ENCODE measurements at places on chromosomes 3 and 15.

DNA sequence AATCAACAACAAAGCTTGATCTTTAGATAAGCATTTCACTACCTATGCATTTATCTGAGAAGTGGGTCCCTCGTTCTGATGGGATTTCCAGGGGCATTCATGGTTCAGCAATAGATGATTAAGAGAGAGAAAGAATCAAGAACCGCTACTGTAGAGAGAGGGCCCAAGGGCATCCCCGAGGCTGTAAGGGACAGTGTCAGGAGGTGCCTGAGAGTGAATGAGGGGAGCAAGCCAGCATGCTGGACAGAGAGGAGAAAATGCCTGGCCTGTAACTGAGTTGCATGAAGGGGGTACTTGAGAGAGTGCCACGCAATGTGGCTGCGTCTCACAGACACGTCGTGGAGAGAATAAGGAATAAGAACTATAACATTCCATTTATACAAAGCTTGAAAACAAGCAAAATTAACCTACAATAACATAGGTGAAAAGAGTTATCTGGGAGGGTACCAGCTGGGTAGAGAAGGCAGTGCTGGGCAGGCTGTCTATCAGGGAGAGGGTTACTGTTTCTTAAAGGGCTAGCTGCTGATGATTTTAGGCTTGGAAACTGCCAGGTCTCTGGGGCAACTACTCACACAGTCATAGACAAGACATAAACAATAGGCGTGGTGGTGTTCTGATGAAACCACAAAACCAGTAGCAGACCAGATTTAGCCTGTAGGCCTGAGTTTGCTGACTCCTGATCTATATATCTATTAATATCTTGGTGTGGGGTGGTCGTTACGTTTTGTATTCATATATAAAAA lies 374.6 kb upstream of the CFAP20DC start:
- DNase-seq, result no peak

DNA sequence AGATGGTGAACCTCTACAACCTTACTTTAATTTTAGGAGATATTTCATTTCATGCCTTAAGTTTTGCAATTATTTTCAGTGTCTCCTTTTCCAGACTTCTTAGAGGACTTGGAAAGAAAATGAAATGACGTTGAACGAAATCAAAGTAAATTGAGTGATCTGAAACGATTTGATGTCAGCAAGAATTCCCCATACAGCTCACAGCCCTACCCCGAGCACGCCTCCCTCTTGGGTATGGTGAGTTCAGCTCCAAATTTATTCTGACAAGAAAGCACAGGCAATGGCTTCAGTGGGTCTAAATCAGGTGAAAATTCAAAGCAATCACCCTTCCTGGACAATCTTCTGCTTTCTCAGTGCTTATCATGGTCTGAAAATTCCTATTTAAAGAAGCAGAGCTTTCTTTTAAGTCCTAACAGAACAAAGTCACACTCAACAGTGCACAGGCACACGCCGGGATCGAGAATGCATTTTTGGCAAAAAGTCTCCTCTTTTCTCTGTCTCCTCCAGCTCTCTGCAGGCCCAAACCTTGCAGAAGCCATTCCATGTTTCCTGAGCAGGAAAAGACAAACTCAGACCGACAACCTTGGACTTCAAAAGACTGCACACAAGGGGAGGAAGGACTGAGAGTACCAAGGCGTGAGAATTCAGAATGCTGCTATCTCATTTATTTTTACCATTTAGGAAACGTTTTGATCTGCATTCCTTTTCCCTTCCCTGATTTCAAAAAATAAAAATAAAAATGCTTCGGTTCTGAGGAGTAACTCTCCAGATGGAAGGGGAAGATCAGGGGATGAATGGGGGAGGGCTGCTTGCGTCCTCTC lies 72.0 kb downstream of the CCNL1 start:
- no peak for DNase-seq

DNA sequence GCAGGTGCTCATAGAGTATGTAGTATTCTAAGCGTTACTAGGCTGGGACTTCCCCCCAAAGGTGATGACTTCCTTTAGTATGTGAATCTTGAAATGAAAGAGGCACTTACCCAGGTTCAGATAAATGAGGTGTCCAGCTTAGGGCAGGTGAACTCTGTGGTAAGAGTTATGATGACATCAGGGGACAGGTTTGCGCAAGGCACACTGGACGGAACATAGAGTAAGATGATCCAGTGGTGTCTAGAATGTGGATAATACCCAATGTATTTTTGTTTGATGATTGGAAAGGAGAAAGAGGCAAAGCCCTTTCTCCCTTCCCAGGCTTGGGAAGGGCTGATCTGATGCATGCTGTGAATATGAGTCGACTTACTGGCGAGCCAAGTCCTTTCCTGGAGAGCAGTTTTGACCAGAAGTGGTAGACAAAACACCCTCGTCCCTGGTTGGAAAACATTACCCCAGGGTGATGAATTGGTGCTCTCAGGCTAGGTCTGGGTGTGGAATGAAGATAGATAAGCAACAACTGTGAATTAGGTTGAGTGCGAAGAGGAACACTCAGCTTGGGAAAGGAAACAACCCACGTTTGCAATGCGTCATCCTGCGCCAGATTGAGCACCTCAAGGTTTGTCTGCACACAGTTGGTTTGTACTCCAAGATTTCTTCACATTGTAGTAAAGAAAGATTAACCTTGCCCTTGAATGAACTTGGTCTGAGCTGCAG lies 124.2 kb downstream of the GHSR start:
- DNase-seq, result no peak

DNA sequence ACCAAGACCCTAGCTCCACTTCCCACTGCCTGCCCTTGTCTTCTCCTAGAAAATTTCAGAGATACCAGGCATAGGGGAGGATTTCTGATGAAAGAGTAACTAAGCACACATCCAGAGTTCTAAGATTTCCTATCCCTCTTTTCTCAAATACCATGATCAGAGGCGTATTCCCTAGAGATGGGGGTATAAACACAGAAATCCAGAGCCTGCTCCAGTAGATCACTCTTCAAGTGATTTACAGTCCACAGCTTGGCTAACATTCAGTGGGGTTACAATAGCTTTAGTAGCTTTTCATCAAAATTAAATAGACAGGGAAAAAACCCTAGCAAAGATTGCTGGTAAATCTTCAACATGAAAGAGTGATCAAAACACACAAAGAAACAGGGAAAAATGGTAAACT lies 800.7 kb upstream of the GRM7 start:
- no peak for DNase-seq

DNA sequence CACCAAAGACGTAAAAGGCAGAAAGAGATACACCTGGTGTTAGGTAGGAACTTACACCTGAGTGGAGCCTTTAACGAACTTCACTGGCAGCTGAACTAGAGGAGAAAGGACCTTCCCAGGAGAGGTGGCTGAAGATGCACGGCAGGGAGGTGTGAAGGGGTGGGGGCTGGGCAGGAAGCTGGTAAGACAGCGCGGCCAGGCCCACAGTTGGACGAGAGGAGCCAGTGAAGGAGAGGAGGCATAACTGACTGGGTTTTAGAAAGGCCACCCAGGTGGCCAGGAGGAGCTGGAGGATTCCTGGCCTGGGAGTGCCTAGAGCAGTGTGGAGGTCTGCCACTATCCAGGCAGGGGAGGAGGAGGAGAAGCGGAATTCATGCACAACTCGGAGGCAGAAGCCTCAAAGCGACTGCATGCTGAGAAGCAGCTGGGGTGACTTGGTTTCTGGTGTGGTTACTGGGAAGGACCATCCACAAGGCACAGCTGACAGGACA lies 51.9 kb downstream of the SLC41A3 start:
- no peak for DNase-seq

- no peak for DNase-seq
Observed at GRCh38 chr15:99443768-99444446, 121.9 kb upstream of the MEF2A start.

- DNase-seq, result no peak
Observed at GRCh38 chr3:146221276-146221675, 29.6 kb downstream of the PLSCR4 start.
